ENCODE measurements at places on chromosomes 1 and 21.

DNA sequence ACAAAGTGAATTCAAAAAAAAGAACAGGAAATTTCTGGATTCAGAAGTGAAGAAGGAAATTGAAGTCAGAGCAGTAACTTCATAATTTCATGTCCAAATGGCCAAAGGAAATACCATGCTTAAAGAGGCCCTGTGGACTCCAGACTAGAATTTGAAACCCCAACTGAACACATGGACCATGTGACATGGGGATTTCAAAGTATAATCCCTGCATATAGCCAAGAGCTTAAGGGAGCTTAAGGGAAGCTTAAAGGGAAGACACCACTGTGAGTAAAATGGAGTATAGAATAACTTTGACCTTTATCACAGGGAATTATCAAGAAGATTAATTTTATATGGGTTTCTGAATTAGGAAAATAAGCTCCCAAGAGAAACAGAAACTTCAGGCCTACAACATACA is 241.8 kb upstream of the POGK start:
- no peak overlapping the region for H3K4me3 ChIP-seq
- no peaks in the 10 kb centered on the region for H3K36me3 ChIP-seq
- no peaks in the 10 kb centered on the region for H3K27me3 ChIP-seq
- no peak for DNase-seq
- no peaks in the 10 kb centered on the region for H3K4me1 ChIP-seq
- no peak overlapping the region for H3K27ac ChIP-seq

GRCh38 chr1:10632691-10633090 is 157.9 kb downstream of the PEX14 start:
- no peaks in the 10 kb centered on the region for H3K36me3 ChIP-seq
- no peaks in the 10 kb centered on the region for H3K4me1 ChIP-seq
- no peak for DNase-seq
- H3K4me3 ChIP-seq, result no peak overlapping the region
- H3K27me3 ChIP-seq, result no peaks in the 10 kb centered on the region

DNA sequence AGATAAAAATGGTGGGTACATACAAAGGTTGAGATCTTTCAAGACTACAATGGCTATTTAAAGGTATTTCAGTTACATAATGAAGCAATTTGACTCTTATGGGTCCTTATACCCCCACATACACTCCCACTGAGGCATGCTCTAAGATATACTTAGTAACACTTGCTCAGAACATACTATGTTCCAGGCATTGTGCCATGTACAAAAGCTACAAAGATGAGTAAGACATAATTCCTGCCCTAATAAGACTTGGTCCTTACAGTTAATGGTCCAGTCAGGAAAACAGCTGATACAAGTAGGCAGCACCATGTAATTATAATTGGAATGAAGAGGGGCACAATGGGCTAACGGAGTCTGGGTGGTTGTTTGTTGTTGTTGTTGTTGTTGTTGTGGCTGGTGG is 166.7 kb upstream of the BEND5 start:
- H3K27ac ChIP-seq, result no peak overlapping the region
- H3K4me3 ChIP-seq, result no peak overlapping the region
- no peaks in the 10 kb centered on the region for H3K27me3 ChIP-seq
- no peaks in the 10 kb centered on the region for H3K36me3 ChIP-seq

DNA sequence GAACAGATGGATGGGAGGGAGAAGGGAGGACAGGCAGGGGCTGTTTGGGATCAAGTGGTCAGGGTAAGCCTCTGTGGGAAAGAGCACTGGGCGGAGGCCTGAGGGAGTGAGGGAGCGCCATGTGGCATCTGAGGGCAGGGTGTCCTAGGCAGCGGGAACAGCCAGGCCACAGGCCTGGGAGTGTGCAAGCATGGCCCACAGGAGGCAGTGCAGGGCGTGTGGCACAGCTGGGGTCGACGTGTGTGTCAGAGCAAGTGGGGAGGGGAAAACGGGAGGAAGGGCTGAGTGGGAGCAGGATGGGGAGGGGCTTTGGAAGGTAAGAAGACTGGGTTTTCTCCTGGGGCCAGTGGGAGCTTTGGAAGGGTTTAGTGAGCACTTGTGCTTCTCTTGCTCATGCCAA is 143.4 kb downstream of the SYF2 start:
- H3K4me3 ChIP-seq, result no peak overlapping the region
- H3K27me3 ChIP-seq, result no peaks in the 10 kb centered on the region
- no peaks in the 10 kb centered on the region for H3K4me1 ChIP-seq
- no peak for DNase-seq

DNA sequence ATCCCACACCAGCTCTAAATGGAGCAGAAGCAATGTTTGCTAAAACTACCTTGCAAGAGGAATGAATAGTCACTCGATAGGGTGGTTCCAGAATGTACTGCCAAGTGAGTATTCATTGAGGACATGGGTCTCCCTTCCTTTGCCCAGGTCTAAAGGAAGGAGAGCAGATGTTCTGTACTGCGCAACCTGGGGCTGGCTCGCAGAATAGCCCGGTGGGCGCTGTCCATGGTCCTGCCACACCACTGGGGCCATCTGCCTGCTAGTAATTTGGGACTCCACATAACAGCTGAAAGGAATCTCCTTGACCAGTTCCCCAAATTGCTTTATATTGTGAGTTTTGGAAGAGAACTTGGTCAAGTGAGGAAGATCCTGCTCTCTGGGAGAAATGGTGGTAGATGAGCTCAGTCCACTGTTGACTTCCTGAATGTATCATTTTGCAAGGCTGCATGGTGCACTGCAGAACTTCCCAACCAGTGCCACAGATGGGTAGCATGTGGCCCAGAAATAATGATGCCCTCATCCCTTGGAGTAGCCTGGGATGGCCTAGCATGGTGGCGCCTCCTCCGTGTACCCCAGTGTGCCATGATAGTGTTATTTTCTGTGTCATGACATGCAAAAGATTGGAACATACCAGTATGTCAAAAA is 5.7 kb downstream of the SLC6A17 start:
- no peaks in the 10 kb centered on the region for H3K4me1 ChIP-seq
- H3K4me3 ChIP-seq, result no peak overlapping the region
- H3K27me3 ChIP-seq, result peaks cover 9% of the 10 kb centered on the region
- DNase-seq, result peak; percentile 45

- H3K27me3 ChIP-seq, result no peaks in the 10 kb centered on the region
- H3K4me1 ChIP-seq, result no peaks in the 10 kb centered on the region
- no peaks in the 10 kb centered on the region for H3K36me3 ChIP-seq
- H3K4me3 ChIP-seq, result no peak overlapping the region
- no peak overlapping the region for H3K27ac ChIP-seq
These were observed 20.6 kb downstream of the ABCD3 start for GRCh38 chr1:94438692-94439276.

DNA sequence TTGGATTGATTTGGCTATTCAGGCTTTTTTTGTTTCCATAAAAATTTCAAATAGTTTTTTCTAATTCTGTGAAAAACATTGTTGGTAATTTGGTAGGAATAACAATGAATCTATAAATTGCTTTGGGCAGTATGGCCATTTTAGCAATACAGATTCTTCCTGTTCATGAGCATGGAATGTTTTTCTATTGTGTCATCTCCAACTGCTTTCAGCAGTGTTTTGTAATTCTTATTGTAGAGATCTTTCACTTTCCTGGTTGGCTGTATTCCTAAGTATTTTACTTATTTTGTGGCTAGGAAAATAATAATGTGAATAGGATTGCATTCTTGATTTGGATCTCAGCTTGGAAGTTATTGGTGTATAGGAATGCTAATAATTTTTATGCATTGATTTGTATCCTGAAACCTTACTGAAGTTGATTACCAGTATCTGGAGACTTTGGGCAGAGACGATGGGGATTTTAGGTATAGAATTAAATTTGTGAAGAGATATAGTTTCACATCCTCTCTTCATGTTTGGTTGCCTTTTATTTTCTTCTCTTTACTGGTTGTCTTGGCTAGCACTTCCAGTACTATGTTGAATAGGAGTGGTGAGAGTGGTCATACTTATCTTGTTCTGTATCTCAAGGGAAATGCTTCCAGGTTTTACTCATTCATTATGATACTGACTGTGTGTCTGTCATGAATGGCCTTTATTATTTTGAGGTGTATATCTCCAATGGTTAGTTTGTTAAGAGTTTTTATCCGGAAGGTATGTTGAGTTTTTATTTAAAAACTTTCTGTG is 57.3 kb downstream of the DRAM2 start:
- no peaks in the 10 kb centered on the region for H3K36me3 ChIP-seq
- H3K4me1 ChIP-seq, result no peaks in the 10 kb centered on the region
- no peak overlapping the region for H3K4me3 ChIP-seq
- no peaks in the 10 kb centered on the region for H3K27me3 ChIP-seq

DNA sequence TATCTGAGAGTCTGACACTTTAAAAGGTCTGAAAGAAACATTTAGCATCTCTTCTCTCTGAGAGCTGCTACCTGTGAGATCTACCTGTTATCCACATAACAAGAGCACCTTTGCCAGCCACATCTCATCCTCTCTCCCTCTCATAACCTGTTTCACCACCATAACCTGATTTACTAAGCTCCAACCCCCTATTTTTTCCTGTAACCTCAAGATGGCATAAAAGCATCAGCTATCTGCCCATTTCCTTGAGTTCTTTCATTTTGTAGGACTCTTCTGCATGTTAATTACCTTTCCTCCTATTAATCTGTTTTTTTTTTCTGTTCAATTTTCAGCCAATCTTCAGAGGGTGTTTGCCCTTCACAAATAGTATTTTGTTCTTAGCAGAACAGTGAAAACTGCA is 136.5 kb upstream of the KCNK1 start:
- no peaks in the 10 kb centered on the region for H3K36me3 ChIP-seq
- DNase-seq, result no peak
- no peaks in the 10 kb centered on the region for H3K4me1 ChIP-seq
- H3K27ac ChIP-seq, result no peak overlapping the region
- H3K27me3 ChIP-seq, result no peaks in the 10 kb centered on the region
- no peak overlapping the region for H3K4me3 ChIP-seq

DNA sequence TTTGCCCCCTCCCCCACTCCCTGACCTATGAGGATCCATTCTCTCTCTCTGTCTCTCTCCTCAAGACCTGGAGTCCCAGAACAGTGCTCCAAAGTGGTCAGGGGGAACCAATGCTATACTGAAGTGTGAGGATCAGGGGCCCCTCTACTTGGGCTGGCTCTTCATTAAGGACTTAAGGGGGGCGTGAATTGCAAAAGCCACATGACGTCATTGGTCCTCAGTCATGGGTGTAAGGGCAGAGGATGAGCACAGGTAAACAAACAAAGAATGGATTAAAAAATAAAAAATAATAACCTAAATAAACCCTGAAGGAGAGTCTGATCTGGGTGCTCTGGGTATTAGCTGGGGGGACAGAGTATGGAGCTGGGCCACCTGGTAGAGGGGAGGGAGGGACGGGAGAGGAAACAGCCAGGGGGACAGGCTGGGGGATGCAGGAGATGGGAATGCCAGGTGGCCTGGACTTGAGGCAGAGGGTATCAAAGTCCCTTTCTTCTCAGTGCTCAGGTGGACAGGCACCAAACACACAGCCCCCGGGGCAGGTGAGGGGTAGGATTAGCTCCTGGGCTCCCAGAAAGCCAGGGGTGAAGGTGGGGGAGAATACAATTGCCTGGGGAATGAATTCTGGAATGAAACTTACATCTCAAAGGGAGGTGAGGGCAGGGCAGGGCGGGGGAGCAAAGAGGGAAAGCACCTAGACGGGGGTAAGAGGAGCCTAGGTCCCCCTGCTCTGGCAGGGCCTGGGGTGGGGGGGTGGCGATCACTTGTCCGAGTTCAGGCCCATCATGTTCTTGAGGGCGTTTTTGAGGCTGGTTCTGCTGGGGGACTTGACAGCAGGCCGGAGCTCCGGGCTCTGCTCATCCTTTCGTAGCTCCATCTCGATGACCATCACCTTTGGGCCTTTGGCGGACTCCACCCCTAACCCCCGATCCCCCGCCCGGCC is 4.6 kb downstream of the MPZ start:
- no peaks in the 10 kb centered on the region for H3K27me3 ChIP-seq
- no peak for DNase-seq
- peak overlapping the region; percentile 62 for H3K4me3 ChIP-seq
- H3K4me1 ChIP-seq, result no peaks in the 10 kb centered on the region
- H3K36me3 ChIP-seq, result no peaks in the 10 kb centered on the region

- no peak for DNase-seq
- no peak overlapping the region for H3K4me3 ChIP-seq
- no peaks in the 10 kb centered on the region for H3K36me3 ChIP-seq
- H3K27me3 ChIP-seq, result no peaks in the 10 kb centered on the region
- no peak overlapping the region for H3K27ac ChIP-seq
These were observed 37.6 kb upstream of the CLIC4 start for GRCh38 chr1:24707687-24708086.

DNA sequence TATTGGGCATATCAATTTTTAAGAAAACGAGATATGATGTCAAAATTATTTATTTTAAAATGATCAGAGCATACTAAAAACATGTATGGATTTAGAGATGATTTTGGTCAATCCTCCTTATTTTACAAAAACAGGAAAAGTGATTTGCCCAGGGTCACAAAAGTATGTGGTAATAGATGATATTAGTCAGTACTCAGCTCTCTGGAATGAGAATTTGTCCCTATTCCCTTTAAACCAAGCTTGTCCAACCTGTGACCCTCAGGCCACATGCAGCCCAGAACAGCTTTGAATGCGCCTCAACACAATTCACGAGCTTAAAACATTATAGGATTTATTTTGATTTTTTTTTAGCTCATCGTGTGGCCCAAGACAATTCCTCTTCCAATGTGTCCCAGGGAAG is 104.7 kb downstream of the AKT3 start:
- H3K4me1 ChIP-seq, result peaks cover 2% of the 10 kb centered on the region
- H3K27ac ChIP-seq, result no peak overlapping the region
- no peaks in the 10 kb centered on the region for H3K27me3 ChIP-seq
- no peak for DNase-seq
- H3K4me3 ChIP-seq, result no peak overlapping the region
- H3K36me3 ChIP-seq, result no peaks in the 10 kb centered on the region

DNA sequence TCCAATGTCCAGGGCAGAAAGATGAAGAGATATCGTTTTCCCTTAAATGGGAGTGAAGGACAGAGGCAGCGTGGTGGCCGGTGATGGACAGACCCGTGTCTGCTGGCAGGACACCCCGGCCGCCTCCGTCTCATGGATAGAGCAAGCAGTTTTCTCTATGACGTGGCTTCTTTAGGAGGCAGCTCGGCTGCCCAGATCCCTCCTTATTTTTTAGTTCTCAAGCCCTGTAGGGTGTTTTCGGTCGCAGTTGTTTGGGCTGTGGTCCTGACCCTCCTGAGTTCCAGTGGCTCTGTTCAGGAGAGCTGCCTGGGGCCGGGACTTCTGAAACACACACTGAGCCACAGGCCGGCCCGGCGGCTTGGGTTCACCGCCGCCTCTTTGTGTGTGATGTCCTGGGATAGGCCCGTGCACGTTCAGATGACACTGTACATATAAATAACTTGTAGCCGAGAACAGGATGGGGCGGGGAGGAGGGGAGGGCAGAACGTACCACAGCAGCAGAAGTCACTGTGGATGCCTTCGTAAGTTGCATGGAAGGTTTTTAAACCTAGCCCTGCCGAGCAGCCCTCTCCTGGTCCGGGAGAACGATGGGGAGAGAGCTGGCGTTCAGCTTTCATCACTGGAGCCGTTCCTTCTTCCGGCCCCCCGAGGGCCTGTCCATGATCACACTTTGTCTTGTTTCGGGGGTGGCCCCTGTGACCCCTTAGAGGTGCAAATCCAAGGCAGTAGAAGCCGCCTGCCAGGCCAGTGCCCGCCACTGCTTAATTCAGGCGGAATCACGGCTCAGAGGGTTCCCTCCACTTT is 65.2 kb downstream of the SIK1 start:
- H3K4me3 ChIP-seq, result no peak overlapping the region
- no peak for DNase-seq
- H3K27ac ChIP-seq, result peak overlapping the region; percentile 73
- H3K4me1 ChIP-seq, result no peaks in the 10 kb centered on the region
- H3K27me3 ChIP-seq, result no peaks in the 10 kb centered on the region

Data from uterus (tissue), 4 donors.